Fibroblast of skin of left biceps (primary cell): ENCODE measurements at places on chromosomes 4 and X.

DNA sequence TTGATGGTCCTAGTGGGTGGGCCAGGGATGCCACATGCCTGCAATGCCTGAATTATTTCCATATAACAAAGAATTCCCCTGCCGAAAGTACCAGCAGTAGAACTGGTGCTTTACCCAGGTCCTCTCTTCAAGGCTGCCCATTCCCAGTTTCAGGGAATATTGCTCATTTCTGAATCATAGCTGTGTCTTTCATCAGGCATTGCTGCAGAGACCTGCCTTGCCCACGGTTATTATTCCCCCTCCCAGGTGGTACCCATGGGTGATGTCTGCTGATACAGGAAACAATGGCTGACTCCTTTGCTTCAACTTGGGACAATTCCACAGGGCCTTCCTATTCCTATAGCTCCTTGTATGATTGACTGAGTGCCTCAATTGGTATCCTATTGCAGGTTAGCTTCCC, 9.7 kb upstream of the IQCM start:
- no peak for DNase-seq

DNA sequence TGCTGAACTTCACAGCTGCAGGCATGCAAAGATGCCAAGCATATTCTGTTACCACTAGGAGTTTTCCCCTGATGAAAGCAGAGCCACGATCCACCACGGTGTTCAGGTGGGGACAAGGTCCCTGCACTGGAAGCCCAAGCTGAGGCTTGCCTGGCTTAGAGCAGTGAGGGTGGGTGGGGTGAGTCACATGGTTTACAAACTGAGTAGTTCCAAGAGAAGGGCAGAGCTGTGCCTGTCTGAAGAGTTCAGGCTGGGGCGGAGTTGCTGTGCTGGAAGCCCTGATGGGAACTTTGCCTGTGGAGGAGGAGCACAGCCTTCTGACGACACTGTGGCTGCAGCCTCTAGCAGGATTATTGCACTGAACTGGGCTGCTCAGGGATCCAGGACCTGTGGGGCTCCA, 45.5 kb downstream of the FAM9B start:
- DNase-seq, result no peak

DNA sequence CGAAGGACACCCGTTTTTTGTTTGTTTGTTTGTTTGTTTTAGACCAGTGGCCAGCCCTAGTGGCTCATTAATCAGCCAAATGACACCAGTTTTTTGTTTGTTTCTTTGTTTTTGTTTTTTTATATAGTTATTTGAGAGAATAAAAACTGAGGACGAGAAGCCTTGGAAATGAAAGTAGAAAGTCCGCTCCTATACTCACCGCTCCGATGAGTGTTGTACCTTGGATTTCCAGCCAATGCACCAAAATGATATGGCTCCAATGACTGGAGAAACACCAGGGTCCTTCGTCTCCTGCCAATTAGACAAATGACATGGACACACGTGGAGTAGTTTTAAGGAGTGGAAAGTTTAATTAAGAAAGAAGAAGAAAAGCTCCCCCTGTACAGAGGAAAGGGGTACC, 87.9 kb downstream of the ZXDA start:
- no peak for DNase-seq

- no peak for DNase-seq
Measured at GRCh38 chrX:85419293-85419692, 39.8 kb upstream of the POF1B start.

DNA sequence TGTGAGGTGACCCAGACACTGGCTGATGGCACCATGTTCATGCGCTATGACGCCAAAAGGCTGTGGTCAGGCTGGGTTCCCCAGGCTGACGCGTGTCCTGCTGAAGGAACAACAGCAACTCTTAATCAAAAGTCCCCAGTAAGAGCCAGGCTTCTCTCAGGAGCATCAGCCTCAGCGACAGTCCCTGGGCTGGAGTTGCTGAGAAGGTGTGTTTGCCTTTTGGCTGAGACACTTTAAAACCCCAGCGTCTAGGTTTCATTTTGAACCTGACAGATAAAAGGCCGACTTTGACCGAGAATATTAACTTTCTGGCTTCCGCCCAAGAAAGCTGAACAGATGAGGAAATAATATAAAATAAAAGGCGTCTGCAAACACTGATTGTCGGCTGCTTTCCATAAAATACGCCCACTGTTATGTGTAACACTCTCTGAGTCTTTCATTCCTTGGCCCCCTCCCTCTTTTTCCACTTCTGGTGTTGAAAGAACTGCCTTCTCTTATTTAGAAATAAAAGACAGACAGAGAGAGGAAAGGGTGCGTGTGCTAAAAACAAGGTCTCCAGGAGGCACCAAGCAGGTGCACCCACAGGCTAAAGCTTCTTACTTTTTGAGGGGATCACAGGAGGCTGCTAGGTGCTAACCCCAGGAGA, 373.6 kb downstream of the MID1IP1 start:
- no peak for DNase-seq

GRCh38 chr4:40157436-40157835, 39.4 kb upstream of the RHOH start:
- DNase-seq, result no peak

GRCh38 chrX:150034788-150035187, 96.5 kb upstream of the EOLA2 start:
- no peak for DNase-seq

- DNase-seq, result no peak
Measured at GRCh38 chr4:56762484-56763250, 58.8 kb downstream of the SPINK2 start.

DNA sequence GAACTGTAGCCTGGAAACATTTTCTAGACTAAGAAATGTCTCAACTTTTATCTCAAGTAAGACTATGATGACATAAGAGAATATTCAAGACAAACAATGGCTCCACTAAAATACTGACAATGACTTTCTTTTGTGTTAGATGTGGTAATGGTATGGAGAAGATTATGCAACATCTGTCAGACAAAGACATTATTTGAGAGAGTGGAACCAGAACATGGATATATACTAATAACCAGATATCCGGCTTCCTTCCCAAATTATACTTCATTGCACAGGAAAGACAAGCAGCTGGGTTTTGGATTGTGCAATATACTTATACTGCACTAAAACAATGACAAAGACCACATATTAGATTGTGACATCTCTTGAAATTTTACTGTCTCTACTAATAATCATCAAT, 290.8 kb upstream of the GIMD1 start:
- no peak for DNase-seq

DNA sequence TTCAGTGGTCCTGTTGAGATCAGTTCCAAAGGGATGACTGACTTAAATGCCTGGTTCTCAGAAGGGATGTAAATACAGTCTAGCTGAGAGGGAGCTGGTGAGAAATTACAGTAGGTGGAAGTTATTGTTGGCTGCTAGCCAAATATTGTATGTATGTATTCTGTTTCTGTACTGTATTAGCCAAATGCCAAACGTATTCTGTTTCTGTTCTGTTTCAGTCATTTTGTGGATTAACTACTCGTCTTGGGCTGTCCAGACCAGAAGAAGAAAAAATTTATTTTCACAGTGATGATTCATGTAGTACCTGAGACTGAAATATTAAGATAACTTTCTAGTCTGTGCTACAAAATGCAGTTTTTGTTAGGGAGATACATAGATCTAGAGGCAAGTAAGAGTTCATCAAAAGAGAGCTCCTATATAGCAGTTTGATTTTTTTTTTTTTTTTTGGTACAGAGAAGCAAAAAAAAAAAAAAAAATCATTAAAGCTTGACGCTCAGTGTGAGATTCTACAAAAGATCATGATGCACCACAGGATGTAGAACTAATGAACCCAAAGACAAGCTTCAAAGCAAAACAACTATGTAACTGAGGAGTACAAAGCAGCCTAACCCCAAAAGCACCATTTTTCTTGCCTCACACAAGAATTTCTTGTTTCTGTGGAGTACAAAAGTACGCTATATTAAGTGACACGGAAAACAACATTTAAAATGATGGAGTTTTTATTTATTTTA, 54.8 kb downstream of the CASP6 start:
- DNase-seq, result no peak

GRCh38 chr4:96146686-96147085, 306.8 kb downstream of the PDHA2 start:
- no peak for DNase-seq

GRCh38 chrX:141175786-141176185, 1.1 kb downstream of the LDOC1 start:
- no peak for DNase-seq

GRCh38 chr4:169657470-169658107, 37.2 kb downstream of the CLCN3 start:
- DNase-seq, result no peak
